ENCODE measurements at places on chromosomes 7 and 10.

- DNase-seq = no peak
These were observed 939.7 kb downstream of the KCNMA1 start for GRCh38 chr10:76697923-76698322.

GRCh38 chr10:84428711-84429110 lies 100.3 kb downstream of the CCSER2 start:
- no peak for DNase-seq

GRCh38 chr10:114743521-114744231 lies 77.9 kb upstream of the FHIP2A start:
- no peak for DNase-seq

- DNase-seq = peak; percentile 79
These were observed 14.7 kb upstream of the MICALL2 start for GRCh38 chr7:1473864-1474512.

GRCh38 chr7:15478401-15478800 lies 83.4 kb downstream of the AGMO start:
- no peak for DNase-seq

DNA sequence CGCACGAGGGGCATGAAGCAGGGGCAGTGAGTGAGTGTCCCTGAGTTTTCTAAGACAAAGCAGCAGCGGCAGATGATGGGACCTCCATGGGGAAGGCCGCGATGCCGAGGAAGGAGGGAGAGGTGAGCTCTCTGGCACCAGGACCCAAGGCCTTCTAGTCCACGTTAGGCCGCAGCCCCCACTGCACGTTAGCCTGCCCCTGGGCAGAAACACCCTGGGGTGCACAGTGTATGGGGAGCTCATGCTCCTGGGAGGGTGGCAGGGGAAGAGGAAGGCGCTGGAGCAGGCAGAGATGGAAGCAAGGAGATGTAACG lies 97.3 kb upstream of the IKZF1 start:
- no peak for DNase-seq

DNA sequence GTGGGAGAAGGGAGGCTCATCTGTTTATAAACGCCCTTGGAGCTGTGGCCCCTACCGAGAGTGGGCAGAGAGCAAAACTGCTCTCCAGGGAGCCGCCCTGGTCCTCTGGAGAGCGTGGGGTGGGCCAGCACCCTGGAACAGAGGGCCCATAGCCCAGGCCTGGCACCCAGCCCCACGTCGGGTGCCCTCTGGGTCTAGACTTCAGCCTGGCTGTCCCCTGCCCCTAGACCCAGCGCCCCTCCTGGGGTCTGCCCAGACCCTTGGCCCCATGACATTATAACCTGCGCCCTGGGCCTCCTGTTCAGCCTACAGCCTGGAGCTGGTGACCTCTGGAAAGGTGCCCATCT lies 24.7 kb downstream of the GET4 start:
- DNase-seq = no peak

DNA sequence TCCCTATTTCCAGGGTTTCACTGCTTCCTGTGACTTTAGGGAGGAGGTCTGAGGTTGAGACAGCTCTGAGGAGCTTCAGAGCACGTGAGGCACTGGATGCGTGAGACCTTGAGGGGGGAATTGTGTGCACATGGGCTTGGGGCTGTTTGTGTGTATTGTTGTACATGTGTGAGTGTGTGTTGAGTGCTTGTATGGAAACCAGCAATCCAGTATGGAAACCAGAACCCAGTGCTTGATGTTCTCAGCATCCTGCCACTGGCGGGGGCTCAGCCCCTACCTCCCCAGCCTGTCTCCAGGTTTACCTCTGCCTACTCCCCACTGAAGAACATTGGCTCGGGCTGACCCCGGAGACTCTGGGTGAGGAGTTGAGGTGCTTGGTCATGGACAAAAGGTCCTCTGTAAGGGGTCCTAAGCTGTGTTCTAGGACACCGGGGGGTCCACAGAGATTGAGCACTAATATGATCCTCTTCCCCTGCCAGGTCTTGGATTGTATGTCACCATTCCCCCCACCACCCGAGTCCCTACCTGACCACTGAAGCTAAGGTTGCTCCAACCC lies 20.8 kb downstream of the SFTPD start:
- DNase-seq = no peak

GRCh38 chr7:117873310-117874190 lies at the start of gene CTTNBP2:
Gene CTTNBP2, minus strand, starts transcription at chr7:117873441. Its CDS starts 26 bp downstream, at chr7:117873415.
- DNase-seq = peak; percentile 30
